ENCODE measurements at places on chromosomes 12 and 14.

DNA sequence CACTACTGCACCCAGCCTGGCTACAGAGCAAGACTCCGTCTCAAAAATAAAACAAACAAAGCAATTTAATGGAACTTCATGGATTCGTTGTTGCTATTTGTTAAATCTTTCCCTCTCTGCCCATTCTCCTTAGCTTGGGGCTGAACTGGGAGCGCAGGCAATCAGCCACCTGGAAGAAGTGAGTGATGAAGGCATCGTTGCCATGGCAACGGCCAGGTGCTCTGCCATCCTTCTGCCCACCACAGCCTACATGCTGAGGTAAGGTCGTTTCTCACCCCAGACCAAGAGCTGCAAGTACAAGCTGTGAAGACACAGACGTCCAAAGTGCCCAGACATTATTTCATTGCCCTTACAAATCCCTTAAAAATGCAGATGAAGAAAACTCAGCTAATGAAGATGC is 19.1 kb downstream of the AMDHD1 start:
- no peak for DNase-seq

DNA sequence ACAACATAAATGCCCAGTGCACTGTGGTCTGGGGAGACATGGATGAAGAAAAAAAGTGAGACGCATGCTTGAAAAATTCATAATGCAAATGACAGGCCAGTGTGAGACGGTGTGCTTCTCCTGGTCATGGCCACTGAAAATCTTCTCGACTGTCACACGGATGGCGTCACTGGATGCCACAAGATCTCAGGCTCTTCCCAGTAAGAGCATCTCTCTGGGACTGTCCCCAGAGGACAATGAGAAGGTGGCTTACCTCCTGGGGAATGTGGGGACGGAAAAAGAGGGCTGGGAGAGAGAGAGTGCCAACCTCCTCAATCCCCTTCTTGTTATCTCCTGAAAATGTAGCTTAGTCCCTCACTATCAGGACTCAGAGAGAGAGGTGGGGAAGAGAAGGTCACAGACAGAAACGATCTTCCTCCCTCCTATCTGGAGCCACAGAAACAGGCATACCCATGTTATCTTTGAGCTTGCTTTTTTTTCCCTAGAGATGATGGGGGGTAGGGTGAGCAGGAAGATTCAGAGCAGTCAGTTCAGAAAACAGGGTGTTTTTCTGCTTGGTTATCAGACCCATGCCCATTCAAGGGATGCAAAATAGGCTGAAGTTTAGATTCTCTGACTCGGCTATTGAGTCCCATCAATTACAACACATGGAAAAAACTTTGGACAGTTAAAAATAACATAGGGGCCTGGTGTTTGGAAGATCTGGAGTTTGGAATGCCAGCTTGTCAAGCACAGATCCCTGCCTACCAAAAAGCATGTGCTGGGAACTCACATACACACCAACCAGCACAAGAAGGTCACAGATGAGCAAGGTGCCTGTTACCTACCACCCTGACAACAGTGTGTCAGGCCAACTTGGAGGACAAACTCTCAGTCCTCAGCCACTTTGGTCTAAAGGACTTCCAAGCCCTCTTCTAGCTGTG is 24.2 kb downstream of the DPF3 start:
- no peak for DNase-seq

DNA sequence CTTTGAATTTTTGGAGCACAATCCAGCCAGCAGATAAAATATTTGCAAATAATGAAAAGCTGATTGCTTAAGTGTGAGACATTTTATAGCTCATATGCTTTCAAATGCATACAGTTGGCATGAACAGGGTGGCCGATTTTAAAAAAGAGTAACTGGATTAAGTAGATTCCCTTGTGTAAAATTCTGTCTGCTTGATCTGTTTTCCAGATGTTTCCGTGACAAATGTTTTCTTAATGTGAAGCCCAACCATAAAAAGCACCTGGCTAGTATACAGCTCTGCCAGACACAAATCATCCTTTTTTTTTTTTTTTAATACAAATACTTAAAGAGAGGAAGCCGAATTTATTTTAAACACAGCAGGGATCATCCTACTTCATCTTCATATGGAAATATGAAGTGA is 440.7 kb downstream of the CCER1 start:
- no peak for DNase-seq

GRCh38 chr14:68216079-68216478 is 396.5 kb downstream of the RAD51B start:
- no peak for DNase-seq

DNA sequence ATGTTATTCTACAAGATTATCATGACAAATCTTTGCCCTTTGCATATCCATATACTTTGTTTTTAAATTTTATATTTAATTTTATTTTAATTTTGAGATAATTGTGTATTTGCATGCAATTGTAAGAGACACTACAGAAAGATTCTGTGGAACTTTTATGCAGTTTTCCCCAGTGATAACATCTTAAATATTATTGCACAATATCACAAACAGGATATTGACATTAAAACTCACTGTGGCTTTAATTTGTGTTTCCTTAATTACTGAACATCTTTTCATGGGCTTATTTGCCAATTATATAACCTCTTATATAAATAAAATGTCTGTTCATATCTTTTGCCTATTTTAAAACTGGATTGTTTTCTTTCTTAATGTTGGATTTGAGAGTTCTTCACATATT is 95.6 kb downstream of the ASCL1 start:
- DNase-seq = no peak
